ENCODE measurements at places on chromosomes 1 and 21. TPM values are rescaled to one million over a fixed set of nuclear protein-coding genes. Genes with fewer than 3 reads are reported as not detected.

DNA sequence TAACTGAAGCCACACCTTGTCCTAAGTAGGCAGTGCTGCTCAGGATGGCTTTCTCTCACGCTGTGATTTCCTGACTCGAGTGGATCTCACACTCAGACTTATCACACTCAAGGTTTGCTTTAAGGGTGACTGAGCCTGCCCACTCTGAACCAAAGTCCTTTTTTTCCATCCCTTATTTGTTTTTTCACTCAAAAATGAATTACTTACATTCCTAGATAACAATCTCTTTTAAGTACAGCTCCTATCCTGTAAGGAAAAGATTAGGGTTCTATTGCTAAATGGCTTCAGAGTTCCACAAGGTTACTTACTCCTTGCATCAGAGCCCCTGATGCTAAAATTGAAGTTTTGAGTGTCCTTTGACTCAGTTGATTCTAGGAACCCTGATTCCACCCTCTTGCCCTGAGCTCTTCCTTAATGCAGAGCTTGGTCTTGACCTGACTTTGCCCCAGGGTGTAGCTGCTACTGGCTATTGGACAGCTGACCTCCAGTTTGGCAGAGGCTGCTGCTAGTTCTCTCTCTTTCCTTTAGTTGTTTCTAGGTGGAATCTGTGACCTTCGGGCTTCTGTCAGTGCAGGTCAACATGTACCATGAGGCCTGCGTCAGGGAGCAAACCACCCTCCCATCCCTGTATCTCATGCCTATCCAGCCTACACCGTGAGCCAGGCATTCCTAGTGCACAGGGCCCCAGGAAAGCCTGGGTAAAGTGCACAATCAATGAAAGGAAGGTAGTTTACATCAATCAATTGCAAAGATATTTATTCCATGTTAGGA is 80.1 kb upstream of the CD55 start:
- no peak for DNase-seq

- DNase-seq: no peak
Observed at GRCh38 chr1:36089393-36090121, 865 bp downstream of the ADPRS start.

DNA sequence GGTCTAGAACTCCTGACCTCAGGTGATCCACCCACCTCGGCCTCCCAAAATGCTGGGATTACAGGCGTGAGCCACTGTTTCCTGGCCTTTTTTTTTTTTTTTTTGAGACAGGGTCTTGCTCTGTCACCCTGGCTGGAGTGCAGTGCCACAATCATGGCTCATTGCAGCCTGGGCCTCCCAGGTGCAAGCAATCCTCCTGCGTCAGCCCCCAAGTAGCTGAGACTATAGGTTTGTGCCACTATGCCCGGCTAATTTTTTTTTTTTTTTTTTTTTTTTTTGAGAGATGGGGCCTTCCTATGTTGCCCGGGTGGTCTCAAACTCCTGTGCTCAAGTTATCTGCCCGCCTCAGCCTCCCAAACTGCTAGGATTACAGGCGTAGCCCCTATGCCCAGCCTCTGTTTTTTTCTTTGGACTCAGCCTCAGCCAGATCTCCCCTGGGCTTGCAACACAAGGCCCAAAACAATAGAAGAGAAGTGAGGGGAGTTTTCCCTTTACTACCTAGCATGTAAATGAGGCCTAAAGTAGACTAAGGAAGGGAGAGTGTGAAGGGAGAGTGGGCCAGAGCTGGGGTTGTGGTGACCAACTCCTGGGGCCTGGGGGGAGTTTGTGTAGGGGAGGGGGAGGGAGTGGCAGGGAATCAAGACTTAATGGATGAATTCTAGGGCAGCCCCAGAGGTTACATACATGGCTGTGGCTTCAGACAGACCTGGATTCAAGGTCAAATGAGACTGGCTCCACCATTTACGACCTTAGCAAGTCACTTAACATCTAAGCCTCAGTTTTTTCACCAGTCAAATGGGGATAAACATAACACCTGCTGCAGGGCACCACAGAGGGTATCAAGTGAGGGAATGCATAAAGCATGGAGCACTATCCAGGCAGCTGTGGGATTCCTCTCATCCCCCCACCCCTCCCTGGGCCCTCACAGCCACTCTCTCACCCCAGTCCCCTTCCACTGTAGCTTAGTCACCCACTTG is 1.6 kb upstream of the CD52 start:
- DNase-seq: no peak

DNA sequence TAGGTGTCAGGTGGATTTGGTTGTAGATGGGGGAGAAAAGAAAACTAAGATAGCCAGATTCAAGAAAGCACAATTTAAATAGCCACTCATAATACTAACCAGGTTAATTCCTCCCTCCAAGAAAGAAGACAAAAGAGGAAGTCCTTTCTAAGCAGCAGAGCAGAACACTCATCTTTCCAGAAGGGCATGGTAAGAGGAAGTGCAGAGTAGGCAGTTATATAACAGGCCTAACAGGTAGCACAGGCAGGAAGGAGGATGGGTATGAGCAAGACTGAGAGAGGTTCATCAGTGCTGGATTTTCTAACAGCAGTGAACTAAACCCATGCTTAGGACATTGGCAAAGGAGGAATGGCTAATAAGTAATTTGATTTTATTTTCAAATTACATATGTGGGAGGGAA is 517.5 kb downstream of the PLPP3 start:
- DNase-seq: no peak

Gene PRR9
- total RNA-seq: not detected
